ENCODE measurements at places on chromosomes 4 and X.

GRCh38 chr4:1723131-1723801 is 1.9 kb downstream of the TACC3 start:
- DNase-seq = peak; percentile 75

DNA sequence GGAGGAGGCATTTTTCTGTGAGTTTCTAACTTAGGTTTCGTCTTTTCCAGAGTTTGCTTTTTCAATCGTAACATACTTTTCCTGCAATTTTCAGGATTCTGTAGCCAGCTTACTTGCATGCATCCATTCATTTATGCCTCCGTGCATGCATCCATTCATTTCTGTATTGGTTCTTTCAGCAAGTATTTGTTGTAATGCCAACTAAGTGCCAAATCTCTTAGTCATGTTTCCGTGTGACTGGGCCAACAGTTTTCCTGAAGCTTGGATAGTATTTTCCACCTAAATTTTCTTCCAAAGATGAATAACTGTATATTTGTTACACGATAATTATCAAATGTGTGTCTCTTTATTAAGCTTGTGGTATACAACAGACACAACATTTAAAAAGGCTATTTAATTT is 41.5 kb downstream of the CBLL2 start:
- no peak for DNase-seq

GRCh38 chr4:153553819-153554170 is 87.6 kb downstream of the TMEM131L start:
- no peak for DNase-seq

DNA sequence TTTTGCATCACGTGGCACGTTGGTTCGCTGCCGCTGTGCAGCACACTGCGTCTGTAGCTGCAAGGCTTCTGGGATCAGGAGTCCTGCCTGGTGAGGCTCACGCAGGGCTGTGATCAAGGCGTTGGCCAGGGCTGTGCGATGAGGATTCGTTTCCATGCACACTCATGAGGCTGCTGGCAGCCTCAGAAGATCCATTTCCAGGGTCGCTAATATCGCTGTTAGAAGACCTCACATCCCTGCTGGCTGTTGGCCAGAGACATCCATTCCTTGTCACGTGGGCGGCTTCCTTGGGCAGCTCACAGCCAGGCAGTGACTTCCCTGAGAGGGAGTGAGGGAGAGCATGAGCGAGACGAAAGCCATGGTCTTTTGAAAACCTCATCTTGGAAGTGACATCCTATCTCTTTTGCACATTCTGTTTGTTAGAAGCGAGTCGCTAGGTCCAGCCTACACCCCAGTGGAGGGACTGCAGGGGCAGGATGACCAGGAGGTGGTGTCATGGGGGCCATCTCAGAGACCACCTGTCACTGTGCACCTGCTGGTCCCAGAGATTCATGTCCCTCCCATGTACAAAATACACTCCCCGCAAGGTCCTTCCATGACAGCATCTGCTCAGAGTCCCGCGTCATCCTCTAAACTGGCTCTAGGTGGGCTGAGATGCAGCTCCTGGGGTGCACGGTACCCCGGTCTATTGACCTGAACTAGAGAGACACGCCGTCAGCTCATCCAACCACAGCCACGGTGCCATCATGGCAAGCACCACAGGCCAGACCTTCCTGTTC is 12.2 kb downstream of the RGS12 start:
- no peak for DNase-seq

- DNase-seq = no peak
These were observed 183.7 kb downstream of the EVC2 start for GRCh38 chr4:5524446-5525299.

- DNase-seq = no peak
These were observed 655.8 kb downstream of the ZNF674 start for GRCh38 chrX:45889471-45889870.

DNA sequence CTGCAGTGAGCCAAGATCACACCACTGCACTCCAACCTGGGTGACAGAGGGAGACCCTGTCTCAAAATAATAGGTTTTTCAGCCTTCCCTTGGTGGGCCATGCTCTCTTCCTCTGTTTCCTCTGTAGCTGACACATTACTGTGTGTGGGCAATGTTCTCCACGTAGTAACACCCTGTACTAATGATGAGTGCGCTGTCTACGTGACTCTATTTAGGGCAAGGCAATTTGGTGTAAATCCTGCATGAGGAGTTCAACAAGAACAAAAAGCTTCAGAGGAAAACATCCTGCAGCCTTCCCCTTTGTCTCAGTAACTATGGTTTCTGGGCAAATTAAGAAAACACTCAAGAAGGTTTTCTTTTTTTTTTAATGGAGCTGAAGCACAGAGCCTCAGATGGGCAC is 24.4 kb upstream of the JAKMIP1 start:
- DNase-seq = no peak

DNA sequence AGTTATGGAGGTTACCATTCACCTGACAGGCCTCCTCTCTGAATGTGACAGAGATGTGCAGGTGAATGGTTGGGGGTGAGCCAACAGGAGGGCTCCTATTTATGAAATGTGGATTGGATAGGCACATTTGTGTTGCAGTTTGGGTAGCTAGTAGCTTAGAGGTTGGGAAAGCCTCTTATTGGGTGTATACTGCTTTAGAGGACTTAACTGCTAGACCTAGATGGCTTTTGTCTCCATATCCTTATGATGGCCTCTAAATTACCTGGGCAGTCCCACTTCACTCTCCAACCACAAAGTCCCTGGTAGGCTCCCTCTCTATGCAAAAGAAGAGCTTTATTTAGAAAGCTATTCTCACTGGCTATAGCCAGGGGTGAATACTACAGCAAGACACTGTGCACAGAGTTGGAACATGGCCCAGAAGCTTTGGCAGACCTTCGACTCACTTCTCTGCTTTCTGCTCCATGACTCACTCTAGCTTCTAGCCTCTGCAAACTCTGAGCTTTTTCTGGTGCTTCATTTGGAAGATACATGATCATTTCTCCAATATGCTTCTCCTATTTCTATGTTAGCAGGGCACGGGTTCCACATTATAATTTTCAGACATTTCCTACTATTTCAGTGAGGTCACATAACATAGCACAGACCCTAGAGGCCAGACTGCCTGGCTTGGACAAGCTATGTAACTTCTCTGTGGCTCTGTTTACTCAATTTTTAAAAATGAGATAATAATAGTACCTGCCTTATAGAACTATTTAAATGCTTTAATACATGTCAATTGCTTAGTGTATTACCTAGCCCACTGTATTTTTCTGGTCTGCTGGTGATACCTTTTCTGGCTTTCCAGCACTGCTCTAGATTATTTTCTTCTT is 6.0 kb upstream of the VGLL1 start:
- DNase-seq = no peak

GRCh38 chr4:61995717-61996340 is 795.7 kb downstream of the ADGRL3 start:
- DNase-seq = no peak

DNA sequence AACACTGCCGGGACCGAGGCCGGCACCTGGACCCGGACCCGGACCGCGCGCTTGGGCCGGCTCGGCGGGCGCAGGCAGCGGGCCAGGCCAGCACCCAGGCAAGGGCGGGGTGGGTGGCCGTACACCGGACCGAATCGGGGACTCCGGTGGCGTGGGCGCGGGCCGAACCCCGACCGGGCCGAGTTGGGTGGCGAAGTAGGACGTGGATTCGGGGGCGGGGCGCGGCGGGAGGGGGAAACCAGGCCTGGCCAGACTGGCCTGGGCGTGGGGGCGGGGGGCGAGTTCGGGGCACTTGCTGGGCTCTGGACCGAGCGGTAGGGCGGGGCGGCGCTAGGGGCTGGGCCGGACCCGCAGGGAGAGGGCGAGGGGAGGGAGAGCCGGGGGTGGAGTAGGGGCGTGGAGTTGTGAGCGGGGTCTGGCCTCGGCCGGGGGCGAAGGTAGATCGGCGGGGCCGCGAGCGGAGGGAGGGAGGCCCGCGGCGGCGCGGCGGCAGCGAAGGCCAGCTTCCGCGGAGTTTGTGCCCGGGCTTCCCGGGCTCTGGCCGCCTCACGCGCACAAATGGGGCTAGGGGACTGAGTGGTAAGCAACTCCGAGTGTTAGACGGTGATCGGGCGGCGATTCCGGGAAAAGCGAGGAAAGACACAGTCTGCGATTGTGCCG is 1.8 kb upstream of the BCORL1 start:
- peak; percentile 31 for DNase-seq

GRCh38 chr4:147605499-147605898 is 11.7 kb upstream of the TMEM184C start:
- no peak for DNase-seq

DNA sequence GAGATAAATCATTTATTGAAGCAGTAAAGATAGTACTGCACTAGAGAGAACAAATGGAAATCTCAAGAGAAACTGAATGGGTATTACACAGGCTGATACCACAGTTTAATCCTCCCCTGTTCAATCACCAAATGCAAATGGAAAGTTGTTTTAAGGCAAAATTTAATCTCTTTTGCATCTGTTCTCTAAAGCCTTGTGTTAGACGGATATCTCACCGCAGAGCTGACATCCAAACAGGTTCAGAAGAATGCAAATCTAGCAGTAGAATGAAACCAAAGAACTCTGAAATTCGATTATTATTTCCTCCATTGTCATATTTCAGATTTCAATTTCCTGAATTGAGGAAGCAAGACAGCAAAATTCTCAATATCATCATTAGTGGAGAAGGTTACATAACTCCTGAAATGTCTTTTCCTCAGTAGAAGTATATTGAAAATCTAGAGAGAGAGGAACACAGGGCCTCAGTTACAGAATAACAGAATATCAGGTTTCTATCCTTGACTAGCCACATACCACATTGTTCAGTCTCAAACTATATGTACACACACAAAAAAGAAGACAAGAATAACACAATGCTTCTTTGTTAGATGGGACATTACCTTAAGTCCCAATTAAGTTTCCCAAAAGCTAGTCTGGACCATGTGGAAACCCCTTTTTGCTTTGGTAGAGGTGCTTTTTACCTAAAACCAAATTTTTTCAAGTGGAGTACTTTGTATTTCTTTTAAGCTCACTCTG is 94.1 kb upstream of the BANK1 start:
- DNase-seq = no peak

GRCh38 chrX:32155044-32155638 is 1056.2 kb downstream of the DMD start:
- DNase-seq = no peak

DNA sequence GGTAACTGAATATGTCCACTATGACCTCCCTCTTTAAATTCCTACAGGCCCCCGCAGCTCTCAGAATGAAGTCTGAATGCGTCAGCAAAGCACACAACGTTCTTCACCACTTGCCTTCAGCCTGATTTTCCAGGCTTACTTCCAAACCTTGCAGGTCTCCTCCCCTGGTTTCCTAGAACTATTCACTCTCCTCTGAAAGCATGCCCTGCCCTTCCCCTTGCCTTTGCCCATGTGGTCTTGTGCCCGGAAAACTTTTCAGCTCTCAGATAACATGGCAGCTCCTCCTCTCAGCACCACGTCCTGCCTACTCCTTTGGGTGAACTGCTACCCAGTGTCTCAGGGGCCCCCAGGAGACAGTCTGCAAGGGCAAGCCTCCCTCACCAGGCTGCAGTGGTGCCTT is 268.5 kb upstream of the LDB2 start:
- no peak for DNase-seq

GRCh38 chrX:4550018-4550417 is 836.6 kb upstream of the PRKX start:
- no peak for DNase-seq

Data from CD4-positive, alpha-beta T cell treated with Interferon alpha-2 for 1 hour (primary cell).